ENCODE measurements at places on chromosomes 6 and 20. TPM values are rescaled to one million over a fixed set of nuclear protein-coding genes. Genes with fewer than 3 reads are reported as not detected.

The SMIM26 gene
- 61.0 TPM for total RNA-seq

The KLC4 gene
- total RNA-seq = 71.9 TPM

The RGL2 gene
- 175 TPM for total RNA-seq

The NFKBIL1 gene
- total RNA-seq = 28.7 TPM

The ETV7 gene
- not detected for total RNA-seq

The CFAP206 gene
- 1.2 TPM for total RNA-seq

The PSORS1C2 gene
- total RNA-seq = not detected

DNA sequence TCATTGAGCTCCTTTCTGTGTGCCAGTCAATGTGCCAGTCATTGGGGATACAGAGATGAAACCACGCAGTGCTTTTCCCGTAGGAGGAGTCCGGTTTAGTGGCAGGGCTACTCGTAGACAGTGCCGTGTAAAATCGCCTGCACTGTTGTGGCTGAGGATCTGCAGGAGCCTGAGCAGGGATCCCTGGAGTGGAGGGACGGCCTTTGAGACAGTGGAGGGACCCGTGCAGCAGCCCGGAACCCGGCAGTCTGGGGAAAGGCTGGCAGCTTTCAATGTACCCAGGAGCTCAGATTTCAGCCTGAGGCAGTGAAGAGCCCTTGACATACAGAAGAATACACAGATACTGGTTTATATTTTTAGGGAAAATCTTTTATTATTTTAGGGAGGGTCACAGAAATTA is 203.3 kb downstream of the ARID1B start:
- no peak for DNase-seq

GRCh38 chr20:1805161-1805581 is 90.0 kb upstream of the SIRPA start:
- DNase-seq = no peak

GRCh38 chr6:42359021-42359420 is 92.7 kb downstream of the TRERF1 start:
- DNase-seq = no peak

GRCh38 chr20:653590-654416 is 803 bp upstream of the SRXN1 start:
- DNase-seq = no peak

DNA sequence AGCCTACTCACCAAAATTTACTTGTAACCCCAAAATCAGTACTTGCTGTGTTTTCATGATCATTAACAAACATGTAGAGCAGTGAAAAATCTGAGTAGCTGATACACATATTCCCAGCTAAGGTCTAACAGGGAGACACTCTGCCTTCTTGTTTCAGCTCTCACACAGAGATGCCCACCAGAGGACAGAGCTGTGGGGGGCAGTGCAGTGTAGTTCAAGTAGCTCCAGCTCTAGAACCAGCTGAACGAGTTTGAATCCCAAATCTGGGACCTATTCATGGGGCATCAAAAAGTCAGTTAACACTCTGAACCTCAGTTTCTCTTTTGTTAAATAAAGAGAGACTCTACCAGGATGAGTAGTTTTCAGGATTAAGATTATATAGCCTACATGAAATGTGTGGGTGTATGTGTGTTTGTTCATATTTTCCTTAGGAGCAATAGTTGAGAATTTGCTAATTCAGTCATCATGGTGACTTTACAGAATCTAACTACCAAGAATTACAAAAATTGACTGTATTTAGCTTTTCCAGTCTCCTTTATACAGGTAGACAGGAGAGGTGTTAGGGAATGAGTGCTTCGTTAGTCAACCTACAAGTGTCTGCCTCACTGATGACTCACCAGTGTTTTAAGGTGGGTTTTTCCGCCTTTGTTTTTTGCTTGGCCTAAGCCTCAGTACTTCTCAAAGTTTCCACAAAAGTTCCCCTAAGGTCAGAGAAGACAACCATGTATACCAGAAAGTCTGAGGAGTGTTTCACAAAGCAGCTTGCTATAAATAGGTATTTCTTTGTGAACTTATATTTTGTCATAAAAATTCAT is 164.0 kb upstream of the RUNX2 start:
- DNase-seq = no peak

DNA sequence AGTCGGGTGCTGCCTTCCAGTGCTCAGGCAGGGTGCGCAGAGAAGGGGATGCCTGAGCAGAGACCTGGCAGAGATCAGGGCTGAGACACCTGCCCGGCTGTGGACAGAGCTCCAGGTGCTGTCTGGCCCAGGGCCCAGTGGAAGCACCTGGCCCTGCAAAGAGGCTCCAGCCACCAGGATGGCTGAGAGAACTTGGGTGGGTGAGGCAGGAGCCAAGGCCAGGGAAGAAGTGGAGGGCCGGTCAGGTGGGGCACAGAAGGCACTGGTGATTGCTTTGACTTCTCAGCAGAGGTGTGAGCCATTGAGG is 31.2 kb downstream of the PNLDC1 start:
- no peak for DNase-seq

- DNase-seq = no peak
These were observed 29.8 kb downstream of the YTHDF1 start for GRCh38 chr20:63186084-63186483.

- no peak for DNase-seq
These were observed 76.5 kb upstream of the RGS17 start for GRCh38 chr6:153207617-153208016.

DNA sequence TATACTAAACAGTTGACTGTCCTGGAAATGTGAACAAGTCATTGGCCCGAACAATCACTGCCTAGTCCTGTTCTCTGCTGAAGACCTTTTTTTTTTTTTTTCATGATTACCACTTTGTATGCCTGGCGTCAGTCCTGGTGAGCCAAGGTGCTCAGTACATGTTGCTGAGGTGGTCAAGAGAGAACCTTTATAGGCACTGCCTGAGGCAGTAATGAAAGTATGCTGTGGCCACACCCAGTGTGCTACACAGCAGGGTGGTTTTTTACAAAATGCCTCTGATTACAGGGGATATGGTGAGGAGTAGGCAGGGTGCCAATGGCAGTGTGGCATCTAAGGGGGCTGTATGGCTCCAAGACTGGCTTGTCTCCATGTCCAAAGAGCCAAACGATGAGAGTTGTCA is 135.1 kb upstream of the ENPP5 start:
- no peak for DNase-seq

GRCh38 chr20:42609618-42610017 is 580.1 kb downstream of the PTPRT start:
- DNase-seq = no peak

GRCh38 chr6:9044426-9044825 is 609.1 kb upstream of the SLC35B3 start:
- no peak for DNase-seq

DNA sequence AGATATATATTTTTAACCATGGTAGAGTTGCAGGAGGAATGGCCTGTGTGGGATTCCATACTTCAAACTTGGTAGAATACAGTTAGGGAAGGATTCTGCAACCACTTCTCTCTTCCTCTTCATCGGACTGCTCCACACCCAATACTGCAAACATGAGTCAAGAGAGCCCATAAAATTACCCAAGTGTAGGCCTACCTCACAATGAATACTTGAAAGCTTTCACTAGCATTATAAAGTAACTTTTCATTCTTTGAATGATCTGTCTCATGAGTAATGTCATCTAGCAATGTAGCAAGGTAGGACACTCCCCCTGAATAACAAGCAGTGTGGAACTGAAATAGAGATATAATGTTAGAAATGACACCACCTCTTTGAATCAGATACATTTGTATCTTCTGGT is 79.4 kb downstream of the FOXC1 start:
- DNase-seq = no peak

DNA sequence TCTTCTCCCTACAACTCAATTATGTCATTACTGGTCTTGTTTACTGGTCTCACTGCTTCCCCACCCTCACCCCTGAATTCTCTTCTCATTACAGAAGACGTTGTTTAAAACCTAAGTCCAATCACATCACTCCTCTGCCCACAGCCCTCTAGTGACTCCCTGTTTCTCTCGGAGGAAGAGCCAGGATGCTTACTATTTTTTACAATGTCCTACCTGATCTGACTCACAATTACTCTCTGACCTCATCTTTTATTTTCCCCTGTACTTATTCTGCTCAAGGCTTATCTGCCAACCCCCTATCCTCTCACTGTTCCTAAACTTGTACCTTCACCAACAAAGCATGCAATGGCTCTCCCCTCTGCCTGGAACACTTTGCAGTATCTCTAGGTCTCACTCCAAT is 400.4 kb upstream of the PTCHD4 start:
- DNase-seq = no peak

DNA sequence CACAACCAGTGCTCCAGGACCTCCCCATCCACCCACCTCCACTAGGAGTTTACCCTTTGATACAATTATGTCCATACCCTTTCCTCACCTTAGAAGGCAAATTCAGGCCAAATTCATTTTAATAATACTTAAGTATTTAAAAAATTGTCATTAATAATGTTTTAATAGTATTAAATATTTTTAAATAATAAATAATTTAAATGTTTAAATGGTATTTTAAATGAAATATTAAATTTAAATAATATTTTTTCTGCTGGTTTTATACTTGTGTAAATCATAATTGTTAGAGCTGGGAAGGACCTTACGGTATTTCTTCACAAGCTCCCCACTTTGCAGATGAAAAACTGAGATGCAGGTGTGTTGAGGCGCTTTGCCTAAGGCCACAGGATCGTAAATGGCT is 67.8 kb downstream of the NRN1 start:
- DNase-seq = no peak

GRCh38 chr6:58290177-58290576 is 972.7 kb downstream of the PRIM2 start:
- DNase-seq = no peak

GRCh38 chr6:40251637-40252300 is 317.5 kb upstream of the MOCS1 start:
- no peak for DNase-seq

DNA sequence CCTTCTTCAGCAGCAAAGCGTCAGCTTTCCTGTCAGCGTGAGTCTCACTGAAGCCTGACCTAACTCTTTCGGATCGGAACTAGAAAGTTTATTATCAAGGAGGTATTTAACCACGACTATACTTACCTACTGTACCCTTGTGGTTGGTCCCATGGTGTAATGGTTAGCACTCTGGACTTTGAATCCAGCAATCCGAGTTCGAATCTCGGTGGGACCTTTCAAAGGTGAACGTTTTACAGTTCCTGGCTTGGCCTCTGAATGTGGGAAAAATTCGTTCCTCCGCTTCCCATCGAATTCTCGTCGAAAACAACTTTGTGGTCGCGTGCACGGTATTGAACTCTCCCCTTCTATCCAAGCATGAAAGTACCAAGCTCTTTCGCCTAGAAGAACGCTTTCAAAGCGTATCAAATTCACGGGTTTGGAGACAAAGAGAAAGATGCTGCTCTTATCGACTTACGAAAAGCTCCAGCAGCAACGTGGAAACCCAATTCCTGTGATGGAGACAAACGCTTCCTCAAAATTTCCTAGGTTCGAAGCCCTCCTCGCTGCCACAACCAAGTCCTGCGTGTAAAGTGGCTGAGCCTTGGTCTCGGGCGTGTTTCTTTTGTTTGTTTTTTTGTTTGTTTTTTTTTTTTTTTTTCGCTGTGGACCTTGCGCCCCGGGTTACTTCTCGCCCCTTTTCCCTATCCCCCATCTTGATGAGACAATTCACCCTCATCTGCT is 63.7 kb downstream of the GPX5 start:
- peak; percentile 30 for DNase-seq

- no peak for DNase-seq
These were observed 3.9 kb downstream of the NR2E1 start for GRCh38 chr6:108169464-108170331.

GRCh38 chr20:2907519-2907918 is 34.2 kb downstream of the PTPRA start:
- no peak for DNase-seq

DNA sequence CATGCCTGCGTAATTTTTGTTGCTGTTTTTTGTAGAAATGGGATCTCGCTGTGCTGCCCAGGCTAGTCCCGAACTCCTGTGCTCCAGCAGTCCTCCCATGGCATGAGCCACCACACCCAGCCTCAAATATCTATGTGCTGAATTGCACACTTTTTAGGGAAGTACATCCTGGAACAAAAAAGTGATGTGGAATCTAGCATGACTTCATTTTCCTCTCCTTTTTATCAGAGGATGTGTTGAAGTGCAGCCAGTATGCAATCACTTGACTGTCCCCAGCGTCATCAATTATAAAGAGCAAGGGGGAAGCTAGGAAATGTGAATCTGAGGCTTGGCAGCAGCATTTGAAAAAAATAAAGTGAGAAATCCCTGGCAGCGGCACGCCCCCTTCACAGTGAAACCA is 6.4 kb upstream of the EXOC2 start:
- no peak for DNase-seq

DNA sequence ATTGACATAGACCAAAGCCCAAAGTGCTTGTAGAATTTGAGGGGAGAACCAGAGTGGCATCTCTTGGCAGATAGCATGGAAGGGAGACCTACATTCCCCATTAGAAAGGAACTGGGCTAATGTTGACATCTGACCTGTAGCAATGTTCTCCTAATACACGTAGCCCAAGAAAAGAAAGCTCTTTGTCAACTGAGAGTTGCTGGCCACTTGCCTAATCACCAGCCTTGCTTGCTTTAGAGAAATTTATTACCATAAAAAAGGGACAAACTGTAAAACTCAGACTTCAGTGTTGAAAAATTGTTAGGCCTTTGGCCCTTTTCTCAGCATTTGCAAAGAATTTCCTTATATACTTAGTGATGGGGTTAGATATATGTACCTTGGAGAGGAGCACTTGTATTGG is 777.5 kb downstream of the MAFB start:
- DNase-seq = no peak

All from progenitor cell of endocrine pancreas (in vitro differentiated cells).